ENCODE measurements at places on chromosomes 13 and 19.
A peak's percentile ranks its signal among the peaks of the same experiment; 100 is the strongest.

DNA sequence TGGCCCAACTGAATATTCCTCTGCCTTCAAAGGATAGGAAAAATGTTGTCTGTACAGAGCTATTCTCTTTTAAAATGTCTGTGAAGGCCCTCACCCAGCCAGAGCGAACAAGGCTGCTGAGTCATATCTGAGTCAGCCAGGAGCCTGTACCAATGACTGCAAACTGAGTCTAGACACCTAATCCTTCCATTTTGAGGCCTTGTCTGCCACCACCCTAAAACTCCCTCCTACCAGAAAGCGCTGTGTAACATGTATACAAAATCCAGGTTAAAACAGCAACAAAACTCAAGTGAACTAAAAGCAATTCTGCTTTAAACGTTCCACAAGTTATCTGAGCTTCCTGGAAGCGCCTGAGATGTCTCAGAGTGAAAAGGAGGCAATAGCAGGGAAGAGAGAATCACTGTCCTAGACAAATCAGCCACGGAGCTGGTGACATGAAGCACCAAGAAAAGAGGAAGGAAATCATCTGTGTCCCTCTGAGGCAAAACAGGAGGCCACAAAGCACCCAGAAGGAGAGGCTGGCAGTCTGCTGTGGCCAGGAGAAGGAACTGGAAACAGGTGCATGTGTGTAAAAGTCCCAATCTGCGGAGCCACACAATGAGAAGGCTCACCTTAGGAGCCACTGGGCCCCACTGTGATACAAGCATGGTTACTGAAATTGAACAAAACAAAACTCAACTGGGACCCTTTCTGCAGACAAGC, 10.2 kb downstream of the DHRS12 start:
- DNase-seq, result peak; percentile 39

GRCh38 chr13:111074826-111075225, 40.3 kb upstream of the ARHGEF7 start:
- no peak for DNase-seq

- DNase-seq, result no peak
Measured at GRCh38 chr13:20701461-20701860, 2.0 kb upstream of the IL17D start.

- DNase-seq, result no peak
Measured at GRCh38 chr13:41384749-41385503, 72.4 kb upstream of the RGCC start.

DNA sequence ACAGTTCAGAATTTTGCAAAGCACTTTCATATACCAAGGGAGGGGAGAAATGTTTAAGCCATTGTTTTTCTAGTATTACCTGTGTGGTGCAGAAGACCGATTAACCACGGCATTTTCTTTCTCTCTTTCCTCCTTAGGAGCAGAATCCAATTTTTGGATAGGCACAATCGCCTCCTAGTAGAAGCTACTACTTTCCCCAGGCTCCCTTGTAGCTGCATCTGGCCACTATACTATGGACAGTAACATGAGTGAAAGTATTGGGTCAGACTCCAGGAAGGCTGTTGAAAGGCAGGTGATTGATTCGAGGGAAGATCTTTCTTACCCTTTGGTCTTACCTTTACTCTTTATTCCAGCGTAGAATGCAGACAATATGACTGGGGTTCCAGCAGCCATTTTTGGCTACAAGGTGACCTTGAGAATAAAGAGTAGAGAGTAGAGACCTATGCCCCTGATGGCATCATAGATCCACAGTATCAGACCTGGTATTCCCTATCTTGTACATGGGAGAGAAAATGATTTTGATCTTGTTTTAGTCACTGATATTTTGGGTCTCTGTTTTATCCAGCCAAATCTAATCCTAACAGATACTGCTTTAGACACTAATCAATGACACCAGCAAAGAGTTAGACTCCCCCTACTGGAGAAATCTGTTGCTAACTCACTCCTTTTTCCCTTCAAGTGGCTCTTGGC, 77.0 kb downstream of the LRRC63 start:
- DNase-seq, result no peak

- DNase-seq, result no peak
Measured at GRCh38 chr13:33711436-33711835, 106.5 kb upstream of the RFC3 start.

GRCh38 chr19:44002212-44002565, 568 bp upstream of the ZNF230 start:
- no peak for DNase-seq

Measured in activated T-cell treated with anti-CD3 and anti-CD28 coated beads for 48 hours (primary cell).